Fibroblast of skin of back (primary cell): ENCODE measurements at places on chromosomes 16 and 17.
A peak's percentile ranks its signal among the peaks of the same experiment; 100 is the strongest.

DNA sequence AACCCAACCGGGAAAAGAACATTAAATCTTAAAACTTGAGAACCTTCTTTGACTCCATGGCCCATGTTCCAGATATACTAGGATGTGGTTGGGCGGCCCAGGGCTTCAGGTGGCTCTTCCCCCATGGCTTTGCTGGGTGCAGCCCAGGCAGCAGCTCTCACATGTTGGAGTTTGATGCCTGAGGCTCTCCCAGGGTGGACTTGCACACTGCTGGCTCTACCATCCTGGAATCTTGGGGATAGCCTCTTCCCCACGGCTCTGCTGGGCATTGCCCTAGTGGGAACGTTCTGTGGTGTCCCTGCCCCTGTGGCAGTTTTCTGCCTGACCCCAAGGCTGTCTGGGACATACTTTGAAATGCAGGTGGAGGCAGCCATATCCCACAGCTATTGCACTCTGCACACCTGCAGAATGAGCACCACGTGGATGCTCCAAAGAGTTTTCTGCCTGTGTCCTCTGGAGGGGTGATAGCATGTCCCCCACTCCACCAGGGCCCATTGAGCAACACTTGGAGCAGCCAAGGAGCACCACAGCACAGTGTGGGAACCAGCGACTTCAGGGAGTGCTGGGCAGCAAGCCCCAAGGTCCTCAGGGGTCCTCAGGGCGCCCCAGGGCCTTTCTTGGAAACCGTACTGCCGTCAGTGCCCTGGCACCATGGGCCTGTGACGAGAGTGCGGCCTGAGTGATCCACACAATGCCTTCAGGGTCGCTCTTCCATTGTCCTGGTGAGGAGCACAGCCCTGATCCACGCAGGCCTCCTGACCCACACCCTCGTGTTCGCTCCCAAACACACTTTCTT lies 70.8 kb downstream of the GOSR1 start:
- DNase-seq = no peak

- no peak for DNase-seq
These were observed 290 bp downstream of the TOB1 start for GRCh38 chr17:50865868-50866260.

DNA sequence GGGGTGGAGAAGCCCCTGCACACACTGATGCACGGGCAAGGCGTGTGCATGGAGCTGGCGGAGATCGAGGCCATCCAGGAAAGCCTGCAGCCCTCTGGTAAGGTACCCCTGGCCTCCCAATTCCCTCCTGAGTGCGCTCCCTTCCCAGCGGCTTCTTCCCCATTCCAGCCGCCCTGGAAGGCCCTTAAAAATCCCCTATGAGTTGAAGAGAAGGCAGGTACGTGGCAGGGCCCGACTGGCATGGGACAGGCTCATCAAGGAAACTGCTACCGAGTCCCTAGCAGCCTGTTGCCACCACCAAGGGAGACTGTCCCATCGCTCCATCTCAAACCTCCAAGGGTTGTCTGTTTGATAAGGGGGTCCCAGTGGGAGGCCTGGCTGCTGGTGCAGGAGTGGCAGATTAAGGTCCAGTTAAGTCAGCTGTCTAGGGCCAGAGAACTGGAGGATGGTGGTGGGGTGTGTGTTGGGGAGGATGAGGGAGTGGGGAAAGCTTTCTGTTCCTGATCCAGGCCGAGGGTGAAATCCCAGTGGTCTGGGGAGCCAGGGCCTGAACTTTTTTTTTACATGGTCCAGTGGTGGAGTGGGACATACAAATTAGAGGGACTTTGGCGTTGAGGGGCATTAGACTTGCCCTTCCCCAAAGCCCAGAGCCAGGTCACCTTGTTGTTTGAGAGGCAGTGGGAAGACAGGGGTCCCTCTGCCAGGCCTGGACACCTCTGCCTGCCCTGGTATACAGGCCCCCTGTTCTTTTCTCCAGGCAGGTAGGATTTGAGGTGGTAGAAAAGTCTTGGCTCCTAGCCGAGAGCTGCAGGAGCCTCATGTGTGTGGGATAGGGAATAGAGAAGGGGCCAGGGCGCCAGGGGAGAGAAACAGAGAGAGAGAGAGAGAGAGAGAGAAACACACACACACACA lies 994 bp downstream of the IGFBP4 start:
- DNase-seq = no peak

DNA sequence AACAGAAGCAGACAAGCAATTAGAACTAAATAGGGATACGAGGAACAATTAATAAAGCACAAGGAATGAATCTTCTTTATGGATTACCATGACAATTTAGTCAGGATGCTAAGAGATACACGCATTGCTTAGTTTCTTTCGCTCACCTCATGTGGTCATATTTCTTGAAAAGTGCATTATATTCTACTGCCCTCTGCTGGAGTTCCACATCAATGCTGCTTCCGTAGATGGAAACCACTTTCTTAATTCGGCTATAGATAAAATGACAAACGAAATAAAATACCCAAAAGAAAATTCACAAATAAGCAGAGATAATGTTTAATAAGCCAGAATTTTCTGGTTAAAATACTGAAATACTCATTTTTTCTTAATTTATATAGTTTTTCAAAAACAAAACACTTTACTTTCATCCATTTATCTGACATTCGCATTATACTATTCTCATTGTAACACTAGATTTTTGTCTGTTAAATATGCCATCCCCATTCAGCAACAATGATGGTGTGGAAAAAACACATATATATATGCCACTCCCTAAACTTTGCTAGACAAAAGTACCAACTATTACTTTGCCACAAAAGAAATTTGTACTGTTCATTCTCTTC lies 22.0 kb upstream of the PHLPP2 start:
- peak; percentile 34 for DNase-seq

DNA sequence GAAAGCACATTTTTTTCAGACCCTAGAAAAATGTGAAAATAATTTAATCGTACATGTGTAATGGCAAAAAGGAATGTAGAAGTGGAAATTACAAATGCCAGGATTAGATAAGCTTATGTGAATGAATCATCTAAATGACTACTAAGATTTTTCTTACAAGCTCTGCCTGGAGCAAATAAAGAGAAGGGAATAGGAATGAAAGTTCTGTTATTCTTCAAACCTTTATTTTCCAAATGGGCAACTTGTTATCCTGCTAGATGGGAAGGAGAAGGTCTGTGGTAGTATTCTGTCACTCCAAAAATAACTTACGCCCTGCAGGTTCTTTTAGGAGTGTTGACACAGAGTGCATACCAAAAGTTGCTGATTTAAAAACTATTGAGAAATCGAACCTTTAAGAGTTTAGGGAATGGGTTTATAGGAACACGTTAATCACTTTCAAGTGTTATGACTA lies 9.7 kb downstream of the CTCF start:
- DNase-seq = peak; percentile 78

DNA sequence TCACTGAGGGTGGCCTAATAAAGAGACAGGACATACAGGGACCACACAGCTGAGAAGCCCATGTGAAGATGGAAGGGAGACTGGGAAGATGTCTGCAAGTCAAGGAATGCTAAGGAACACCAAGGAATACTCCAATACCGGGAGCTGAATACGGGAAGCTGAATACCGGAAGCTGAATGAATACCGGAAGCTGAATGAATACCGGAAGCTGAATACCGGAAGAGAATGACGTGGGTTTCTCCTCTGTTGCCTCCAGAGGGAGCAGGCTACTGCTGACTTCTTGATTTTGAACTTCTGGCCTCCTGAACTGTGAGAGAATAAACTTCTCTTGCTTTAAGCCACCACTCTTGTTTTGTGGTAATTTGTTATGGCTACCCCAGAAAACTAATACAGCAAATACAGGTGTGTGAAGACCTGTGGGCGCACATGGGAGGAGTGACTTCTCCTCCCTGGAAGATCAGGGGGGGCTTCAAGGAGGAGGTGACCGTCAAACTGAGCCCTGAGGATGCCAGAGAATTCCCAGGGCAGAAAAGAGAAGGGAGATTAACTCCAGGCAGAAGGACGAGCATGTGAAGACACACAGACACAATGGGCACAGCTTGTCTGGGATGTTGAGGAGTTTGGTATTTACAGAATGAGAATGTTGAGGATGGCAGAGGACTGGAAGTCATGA lies 259.9 kb downstream of the IRF8 start:
- no peak for DNase-seq

DNA sequence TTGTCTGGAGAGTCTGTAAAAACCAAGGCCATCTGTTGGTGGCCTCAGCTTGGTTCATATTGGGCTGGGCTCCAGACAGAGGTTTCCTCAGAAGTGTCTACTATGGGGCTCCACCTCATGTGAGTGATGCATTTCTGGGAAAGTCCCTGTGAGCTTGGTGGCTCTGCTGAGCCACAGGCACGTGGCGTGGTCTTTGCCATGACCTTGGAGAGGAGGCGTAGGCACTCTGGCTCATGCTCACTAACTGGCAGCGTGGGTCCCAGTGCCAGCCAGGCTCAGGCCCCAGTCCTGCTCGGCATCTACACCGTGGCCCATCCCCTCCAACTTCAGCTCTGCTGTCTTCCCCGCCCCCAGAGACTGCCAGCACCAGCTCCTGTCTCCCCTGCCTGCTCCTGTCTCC lies 10.7 kb upstream of the SMTNL2 start:
- DNase-seq = no peak

DNA sequence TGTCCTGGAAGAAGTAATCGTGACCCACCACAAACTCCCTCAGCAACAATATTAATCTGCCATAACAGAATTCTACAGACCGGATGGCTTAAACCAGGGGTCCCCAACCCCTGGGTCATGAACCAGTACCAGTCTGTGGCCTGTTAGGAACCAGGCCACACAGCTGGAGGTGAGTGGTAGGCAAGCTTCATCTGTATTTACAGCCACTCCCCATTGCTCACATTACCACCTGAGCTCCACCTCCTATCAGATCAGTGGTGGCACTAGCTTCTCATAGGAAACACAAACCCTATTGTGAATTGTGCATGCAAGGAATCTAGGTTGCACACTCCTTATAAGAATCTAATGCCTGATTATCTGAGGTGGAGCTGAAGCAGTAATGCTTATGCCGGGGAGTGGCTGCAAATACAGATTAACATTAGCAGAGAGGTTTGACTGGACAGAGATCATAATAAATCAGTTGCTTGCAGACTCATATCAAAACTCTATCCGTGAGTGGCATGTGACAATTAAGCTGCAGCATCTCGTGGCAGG lies 74.5 kb downstream of the NOG start:
- DNase-seq = no peak

- DNase-seq = no peak
These were observed 230.5 kb upstream of the CACNG5 start for GRCh38 chr17:66604376-66604775.
